ENCODE measurements at places on chromosomes 5 and 9.

GRCh38 chr9:107615321-107615720 is 125.8 kb upstream of the KLF4 start:
- no peak for DNase-seq

GRCh38 chr9:89533411-89534095 is 35.6 kb upstream of the SEMA4D start:
- DNase-seq: no peak

DNA sequence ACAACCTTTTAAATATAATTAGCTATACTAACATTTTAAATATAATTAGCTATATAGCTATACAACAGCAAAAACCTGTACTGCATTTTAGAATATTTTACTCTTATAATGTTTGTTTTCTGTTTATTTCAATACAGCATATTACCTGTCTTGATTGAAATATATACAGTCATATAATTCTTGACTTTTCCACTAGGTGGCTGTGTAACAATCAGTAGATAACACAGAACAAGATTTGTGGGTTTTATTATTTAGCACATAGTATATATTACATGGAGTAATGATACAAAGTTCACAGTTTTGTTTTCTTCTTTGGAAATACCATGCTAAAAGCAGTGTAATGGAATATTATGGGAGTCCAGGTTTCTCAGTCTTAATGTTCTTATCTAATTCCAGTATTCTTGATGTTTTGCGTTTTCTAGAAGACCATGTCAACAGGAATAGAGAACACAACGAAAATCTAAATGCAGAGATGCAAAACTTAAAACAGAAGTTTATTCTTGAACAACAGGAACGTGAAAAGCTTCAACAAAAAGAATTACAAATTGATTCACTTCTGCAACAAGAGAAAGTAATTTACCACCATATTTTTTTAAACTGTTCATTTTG is 13.3 kb downstream of the HMMR start:
- DNase-seq: no peak

GRCh38 chr5:163366757-163367156 is 70.6 kb upstream of the CCNG1 start:
- no peak for DNase-seq

GRCh38 chr9:112301420-112301819 is 32.0 kb downstream of the PTBP3 start:
- DNase-seq: no peak

DNA sequence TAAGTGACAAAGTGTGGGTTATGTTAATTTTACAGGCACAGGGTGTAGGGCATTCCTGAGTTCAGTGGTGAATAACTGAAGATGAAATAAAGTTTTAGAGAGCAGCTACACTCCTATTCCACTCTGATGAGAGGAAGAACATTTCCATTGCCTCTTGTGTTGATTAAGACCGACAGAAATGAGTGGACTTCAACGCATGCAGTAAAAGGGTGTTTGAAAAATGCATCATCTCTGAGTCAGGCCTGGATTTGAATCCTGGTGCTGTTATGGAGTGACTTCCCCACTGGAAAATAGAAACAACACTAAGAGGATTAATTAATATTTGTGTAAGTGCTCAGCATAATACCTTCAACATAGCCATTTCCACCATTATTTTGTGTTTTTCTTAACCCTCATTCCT is 86.3 kb downstream of the PRR16 start:
- DNase-seq: no peak

DNA sequence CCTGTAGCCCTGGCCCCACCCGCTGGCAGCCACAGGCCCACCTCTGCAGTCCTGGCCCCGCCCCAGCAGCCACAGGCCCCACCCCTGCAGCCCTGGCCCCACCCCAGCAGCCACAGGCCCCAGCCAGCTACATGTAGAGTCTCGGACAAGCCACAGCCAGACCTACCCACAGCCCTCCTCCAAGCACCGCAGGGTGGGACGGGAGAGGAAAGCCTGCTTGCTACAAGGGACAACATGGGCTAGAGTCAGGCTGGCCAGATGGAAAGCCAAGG is 49.5 kb upstream of the SARDH start:
- peak; percentile 87 for DNase-seq

GRCh38 chr5:66906021-66906420 is 290.6 kb downstream of the CD180 start:
- no peak for DNase-seq

GRCh38 chr5:176822793-176823481 is 12.6 kb downstream of the UNC5A start:
- DNase-seq: no peak

GRCh38 chr5:58491216-58491892 is at the start of gene GAPT:
Gene GAPT (plus strand): TSS chr5:58491435. CDS start chr5:58494537, 3,102 bp downstream.
- DNase-seq: no peak

DNA sequence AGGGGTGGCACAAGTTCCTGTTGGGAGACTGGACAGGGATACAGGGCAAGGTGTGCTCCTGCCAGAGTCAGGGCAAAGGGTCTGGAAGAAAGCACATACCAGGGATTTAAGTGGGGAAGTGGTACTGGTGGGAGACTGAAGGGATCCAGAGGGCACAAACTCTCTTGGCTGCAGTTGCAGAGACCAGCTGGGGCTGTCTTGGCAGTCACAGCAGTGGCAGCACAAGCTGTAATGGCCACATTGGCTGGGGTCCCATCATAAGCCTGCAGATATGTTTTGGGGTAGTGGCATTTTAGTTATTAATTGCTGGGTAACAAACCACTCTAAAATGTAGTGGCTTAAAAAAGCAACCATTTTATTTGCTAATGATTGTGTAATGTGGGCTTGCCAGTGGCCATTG is 492.2 kb downstream of the ENC1 start:
- DNase-seq: peak; percentile 21

DNA sequence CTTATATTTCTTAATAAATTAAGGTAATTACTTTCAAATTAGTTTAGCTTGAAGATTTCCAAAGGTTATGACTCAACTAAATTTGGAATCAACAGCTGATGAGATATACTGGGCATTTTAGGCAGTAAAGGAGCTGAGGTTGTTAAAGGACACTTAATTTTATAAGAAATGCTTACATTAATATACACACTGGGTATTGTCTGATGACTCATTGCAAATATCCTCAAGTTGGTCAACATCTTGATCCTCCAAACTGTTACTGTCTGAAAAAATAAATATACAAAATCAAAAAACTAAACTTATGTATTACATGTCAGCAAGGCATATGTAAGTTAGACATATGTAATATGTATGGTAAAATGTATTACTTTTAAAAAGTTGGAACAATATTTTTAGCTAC is 3.4 kb downstream of the GFM2 start:
- DNase-seq: no peak

- no peak for DNase-seq
Observed at GRCh38 chr5:20056933-20057332, 68.9 kb upstream of the CDH18 start.

DNA sequence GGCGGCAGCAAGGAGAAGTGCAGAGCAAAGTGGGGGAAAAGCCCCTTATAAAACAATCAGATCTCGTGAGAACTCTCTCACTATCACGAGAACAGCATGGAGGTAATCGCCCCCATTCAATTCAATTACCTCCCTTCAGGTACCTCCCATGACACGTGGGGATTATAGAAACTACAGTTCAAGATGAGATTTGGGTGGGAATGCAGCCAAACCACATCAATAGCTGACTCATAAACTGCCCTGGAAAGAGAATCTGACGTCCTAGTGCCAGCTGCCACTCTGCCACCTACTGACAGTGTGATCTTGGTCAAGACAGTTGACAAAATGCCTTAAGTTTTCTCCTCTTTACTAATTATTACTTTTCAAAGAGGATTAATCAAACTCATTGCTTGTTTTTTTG is 128.3 kb downstream of the GPBP1 start:
- DNase-seq: no peak

DNA sequence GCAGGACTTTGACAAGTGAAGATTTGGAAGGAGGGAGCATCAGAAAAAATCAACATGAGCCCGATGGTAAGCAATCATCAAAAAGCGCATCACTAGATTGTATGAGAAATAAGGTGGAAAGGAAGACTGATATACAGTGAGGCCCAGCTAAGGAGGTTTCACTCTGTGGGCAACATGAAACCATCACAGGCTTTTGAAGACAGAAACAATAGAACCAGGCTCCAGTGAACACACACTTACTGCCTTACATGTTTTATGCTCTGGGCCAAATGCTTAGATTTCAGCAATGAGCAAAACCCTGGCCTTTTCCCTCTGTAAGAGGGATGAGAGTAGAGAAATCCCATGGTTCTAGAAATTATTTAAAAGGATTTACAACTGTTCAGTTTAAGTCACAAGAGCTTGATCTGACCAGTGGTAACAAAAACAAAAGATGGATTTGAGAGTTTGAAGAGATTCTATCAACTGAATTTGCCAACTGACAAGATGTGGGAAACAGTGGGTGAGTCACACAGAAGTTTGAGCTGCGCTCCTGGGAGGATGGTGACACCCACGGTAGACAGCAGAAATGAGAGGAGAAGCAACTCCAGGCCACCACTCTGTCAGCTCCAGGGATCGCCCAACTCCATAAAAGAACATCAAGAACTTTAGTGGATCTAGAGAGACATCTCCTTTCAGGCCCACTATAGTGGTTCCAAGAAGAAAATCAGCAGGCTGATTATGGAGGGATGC is 261.8 kb downstream of the MCTP1 start:
- DNase-seq: no peak

DNA sequence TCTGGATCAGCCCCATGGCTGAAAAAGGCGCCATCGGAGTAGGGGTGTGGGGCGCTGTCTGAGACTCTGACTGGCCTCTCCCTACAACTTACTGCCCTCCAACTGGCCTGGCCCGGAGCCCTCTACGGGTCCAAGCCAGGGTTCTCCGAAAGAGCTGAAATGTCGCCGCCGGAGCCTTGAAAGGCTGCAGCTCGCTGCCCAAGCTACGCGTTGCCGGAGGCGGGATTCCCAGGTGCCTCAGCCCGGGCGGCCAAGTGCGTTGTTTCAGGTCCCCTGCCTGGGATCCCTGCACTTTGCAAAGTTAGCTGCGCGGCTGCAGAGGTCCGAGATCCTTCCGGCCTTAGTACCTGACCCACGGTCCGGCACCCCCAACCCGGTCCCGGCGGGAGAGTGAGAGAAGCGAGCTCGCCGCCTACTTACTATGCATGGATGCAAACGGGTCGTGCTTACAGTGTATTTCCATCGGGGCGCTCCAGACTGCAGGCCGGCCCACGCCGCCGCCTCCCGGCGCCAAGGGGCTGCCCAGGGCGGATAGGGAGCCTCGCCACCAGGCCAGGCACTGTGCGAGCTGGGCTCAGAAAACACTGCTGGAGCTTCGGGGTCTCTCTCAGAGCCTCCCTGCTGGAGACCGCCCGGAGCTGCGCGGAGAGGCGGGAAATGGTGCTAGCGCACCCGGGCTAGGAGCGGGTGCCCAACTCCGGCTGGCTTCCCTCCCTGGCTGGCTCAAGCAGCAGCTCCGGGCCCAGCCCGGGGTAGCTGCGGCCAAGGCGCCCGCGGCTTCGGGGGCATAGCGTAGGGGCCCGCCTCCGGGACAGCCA is 7.7 kb downstream of the PAX5 start:
- peak; percentile 56 for DNase-seq

- no peak for DNase-seq
Observed at GRCh38 chr5:40871177-40871576, 30.0 kb downstream of the CARD6 start.

- no peak for DNase-seq
Observed at GRCh38 chr5:40221796-40222195, 457.9 kb upstream of the PTGER4 start.

GRCh38 chr5:153372425-153373129 is 117.9 kb upstream of the GRIA1 start:
- DNase-seq: no peak

- peak; percentile 52 for DNase-seq
Observed at GRCh38 chr5:157312492-157312891, 46.6 kb downstream of the CYFIP2 start.

GRCh38 chr5:62331921-62332320 is 25.9 kb downstream of the KIF2A start:
- no peak for DNase-seq

DNA sequence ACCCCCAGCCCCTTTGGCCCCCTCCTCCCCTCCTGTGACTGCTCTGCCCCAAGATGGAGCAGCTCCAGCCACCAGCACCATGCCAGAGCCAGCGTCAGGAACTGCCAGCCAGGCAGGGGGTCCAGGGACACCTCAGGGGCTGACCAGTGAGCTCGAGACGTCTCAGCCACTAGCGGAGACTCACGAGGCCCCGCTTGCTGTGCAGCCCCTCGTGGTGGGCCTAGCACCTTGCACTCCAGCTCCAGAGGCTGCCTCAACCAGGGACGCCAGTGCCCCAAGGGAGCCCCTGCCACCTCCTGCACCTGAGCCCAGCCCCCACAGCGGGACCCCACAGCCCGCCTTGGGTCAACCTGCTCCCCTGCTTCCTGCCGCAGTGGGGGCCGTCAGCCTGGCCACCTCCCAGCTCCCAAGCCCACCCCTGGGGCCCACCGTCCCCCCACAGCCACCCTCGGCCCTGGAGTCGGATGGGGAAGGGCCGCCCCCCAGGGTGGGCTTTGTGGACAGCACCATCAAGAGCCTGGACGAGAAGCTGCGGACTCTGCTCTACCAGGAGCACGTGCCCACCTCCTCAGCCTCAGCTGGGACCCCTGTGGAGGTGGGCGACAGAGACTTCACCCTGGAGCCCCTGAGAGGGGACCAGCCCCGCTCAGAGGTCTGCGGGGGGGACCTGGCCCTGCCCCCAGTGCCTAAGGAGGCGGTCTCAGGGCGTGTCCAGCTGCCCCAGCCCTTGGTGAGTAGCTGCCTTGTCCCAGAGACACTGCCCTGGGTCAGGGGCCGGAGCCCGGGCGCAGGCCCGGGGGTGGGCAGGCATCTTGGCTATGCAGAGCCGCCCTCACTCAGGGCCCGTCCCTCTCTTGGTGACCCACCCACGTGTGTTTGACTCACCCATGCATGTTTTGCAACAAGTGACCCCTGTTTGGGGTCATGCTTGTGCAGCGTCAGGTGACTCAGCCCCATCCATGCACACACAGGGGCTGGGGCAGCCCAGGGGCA is 105.2 kb downstream of the WNK2 start:
- no peak for DNase-seq

- DNase-seq: no peak
Observed at GRCh38 chr5:53965459-53965858, 344.9 kb downstream of the ARL15 start.

GRCh38 chr5:167579693-167580055 is 711.8 kb upstream of the WWC1 start:
- no peak for DNase-seq

DNA sequence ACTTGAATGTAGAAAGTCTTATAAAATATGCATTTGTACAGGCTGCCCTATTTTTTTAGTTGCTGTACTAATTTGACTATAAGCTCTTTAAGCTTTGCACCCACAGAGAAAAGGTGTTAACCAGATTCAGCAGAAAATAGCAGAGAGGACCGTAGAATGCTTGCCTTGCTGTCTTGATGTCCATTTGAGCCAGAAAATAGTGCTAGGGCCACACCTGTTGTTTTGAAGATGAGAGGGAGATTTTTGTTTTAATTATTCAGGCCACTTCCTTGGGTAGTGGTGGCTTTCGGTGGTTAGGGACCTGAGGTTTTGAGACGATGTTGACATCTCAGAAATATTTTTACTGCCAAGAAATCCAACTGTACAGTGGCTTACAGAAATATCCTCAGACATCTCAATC is 196.0 kb downstream of the SPATA31D1 start:
- no peak for DNase-seq

DNA sequence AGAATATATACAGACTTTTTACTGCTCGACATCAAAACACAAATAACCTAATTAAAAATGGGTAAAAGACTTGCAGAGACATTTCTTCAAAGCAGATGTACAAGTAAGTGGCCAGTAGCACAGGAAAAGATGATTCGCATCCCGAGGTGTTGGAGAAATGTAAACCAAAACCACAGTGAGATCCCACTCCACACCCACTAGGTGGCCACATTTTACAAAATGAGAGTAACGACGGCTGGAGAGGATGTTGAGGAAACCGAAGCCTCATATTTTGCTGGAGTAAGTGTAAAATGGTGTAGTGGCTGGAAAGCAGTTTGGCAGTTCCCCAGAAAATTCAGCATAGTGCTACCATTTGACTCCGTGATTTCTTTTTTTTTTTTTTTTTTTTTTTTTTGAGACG is 21.3 kb upstream of the GBGT1 start:
- peak; percentile 60 for DNase-seq
